NCI-H446 (cell line): ENCODE measurements at places on chromosomes 3 and 15.
A peak's percentile ranks its signal among the peaks of the same experiment; 100 is the strongest.

- no peak for DNase-seq
These were observed 20.3 kb downstream of the CRTAP start for GRCh38 chr3:33134026-33134625.

- DNase-seq: no peak
These were observed 22.8 kb upstream of the TRIM59 start for GRCh38 chr3:160472344-160472743.

DNA sequence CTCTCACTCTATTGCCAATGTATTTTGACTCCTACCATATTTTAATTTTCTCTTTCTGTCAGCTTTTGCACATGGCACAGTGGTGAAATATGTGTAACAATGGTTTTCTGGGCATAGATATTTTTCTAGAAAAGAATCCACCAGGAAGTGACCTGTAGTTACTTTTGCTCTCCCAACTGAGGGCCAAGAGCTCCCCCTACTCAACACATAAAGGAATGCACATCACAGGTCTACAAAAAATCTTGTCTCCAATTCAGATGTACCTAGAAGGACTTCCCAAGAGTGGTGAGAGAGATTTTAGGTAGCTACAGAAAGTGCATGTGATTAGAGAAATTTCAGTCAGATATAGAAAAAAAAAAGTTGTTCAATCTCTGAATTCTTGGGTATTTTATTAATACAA lies 15.6 kb downstream of the CPA3 start:
- DNase-seq: no peak

- peak; percentile 25 for DNase-seq
These were observed 17.5 kb downstream of the SENP8 start for GRCh38 chr15:72135719-72136118.

DNA sequence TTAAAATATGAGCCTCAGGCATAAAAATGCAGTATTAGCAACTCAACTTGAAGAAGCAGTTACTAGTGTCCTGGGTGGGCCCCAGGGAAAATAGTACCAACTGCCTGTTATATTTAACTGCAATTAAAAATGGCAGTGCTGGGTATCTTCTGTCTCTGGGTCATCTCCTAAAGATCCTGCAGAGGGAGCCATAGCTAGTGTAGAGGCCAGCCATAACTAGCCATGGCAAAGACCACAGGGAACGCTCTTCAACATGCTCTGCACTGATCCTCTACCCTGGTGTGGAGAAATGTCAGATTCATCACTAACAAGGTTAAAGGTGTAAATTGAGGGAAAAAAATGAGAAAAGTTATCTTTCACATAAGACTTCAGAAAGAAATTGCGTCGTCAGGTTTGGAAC lies 181.3 kb downstream of the SNRPN start:
- DNase-seq: no peak

DNA sequence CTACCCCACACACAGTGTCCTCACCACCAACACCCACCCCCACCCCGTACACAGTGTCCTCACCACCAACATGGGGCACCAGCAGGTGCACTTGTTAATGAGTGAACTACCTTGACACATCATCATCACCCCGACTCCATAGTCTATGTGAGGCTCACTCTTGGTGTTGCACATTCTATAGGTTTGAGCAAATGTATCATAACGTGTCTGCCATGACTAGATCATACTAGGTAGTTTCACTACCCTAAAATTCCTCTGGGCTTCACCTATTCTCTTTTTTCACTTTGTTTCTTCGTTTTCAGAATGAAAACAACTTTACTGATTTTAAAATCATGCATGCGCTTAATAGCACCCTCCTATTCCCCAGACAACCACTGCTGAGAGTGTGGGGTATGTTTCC lies 102.6 kb upstream of the SLC6A6 start:
- DNase-seq: no peak

DNA sequence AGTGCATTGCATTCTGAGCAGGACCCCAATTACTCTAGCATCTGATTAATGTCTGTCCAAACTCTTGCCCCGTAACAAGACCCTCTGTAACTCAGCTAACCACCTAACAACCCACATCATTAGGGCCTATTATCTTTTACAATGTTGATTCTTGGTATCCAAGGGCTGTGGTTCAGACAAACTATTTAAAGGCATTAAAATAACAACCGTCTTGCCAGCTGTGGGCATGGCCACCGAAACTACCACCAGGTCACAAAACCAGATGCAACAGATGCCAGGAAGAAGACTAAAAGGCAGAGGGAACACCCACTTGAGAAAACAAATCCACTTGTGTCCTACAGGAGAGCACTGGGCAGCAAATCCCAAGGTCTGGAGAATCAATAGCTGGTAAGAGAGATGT lies 262.9 kb downstream of the ERC2 start:
- DNase-seq: no peak

GRCh38 chr3:21462141-21462540 lies 288.9 kb downstream of the ZNF385D start:
- DNase-seq: no peak

DNA sequence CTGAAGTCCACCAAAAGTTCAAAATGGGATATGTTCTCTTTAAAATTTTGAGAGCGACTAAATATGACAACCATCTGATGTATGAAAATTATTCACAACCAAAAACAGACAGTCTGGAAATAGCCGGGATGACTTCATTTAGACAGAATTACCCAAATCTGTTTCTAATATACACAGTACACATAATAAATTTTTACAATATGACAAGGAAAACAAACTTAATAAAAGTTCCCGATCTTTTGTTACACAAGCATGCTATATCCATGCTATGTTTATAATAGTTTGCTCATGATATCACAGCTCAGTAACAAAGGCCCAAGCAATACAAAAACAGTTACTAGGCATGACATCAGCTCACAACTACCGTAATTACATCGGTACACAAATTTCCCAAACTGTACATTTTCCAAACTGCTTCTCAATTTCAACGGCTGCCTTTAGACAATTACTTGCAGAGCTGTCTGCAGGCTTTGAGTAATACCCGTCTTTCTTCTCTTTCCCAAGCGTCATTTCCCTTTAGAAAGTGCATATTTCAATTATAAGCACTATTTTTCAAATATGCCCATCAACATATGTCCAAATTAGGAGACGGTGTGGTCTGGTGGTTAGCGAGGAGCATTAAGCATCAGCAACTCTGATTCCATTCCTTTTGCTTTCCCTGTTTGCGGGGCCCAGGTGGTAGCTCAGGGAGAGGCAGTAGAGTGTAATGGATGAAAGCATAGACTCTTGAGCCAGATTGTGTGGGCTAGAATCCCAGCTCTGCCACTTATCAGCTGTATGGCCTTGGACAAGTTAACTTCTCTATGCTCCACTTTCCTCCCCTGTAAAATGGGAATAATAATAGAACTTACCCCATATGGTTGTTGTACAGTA lies 481.2 kb downstream of the FOXP1 start:
- no peak for DNase-seq

DNA sequence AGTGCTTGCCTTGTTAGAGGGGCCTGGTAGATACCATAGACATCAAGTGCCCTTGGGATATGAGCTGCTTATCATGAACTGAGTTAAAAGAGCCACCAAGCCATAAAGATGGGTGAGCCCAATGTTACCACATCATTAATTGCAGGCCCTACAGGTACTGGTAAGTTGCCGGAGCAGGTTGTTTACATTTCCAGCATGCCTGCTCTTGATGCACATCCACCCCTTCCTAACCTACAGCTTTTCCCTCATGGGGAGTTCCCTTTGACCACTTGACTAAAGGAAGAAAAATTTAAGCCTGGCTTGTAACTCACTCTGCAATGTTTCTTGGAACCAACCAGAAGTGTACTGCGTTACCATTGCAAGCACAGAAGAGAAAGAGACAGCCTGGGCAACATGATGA lies 24.7 kb upstream of the ULK4 start:
- DNase-seq: no peak

- no peak for DNase-seq
These were observed 283.9 kb upstream of the THBS1 start for GRCh38 chr15:39296955-39297354.

DNA sequence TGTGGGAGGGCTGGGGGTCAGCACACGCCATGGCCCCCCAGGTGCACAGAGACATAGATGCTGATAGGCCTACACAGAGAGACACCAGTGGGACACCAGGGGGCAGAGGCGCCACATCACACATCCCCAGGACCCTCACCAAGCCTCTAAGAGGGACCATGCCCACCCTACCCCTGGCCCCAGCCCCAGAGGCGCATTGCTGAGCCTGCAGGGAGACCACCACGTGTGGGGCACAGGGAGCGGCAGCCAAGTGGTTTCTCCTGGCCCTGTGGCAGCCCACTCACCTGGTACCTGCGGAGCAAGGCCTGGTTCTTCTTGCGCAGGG lies 1.2 kb downstream of the CCDC9B start:
- DNase-seq: no peak

DNA sequence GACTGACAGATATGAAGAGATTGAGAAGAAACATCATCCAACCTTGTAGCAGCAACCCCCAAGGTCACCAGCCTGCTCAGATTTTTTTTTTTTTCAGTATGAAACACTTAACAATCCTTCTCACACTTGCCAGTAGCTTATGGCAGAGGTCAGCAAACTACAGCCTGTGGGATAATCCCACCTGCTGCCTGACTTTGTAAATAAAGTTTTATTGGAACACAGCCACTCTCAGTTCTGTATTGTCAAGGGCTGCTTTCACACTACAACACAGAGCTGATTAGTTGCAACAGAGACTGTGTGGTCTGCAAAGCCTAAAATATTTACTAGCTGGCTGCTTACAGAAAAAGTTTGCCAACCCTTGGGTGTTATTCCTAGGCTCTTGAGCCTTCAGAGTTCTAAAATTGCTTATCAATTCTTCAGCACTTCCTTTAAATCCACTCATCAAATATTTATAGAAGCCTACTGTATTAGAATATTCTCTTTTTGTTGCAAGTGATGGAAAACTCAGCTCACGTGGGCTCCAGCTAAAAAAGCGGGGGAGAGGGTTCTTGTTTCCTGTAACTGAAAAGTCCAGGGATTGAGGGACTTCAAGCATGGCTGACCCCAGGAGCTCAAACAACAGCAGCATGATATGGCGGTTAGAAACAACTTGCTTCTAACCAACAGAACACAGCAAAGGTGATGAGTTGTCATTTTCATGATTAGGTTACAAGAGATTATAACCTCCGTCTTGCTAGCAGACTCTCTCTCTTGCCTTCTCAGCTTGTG lies 246.1 kb downstream of the SHQ1 start:
- no peak for DNase-seq

DNA sequence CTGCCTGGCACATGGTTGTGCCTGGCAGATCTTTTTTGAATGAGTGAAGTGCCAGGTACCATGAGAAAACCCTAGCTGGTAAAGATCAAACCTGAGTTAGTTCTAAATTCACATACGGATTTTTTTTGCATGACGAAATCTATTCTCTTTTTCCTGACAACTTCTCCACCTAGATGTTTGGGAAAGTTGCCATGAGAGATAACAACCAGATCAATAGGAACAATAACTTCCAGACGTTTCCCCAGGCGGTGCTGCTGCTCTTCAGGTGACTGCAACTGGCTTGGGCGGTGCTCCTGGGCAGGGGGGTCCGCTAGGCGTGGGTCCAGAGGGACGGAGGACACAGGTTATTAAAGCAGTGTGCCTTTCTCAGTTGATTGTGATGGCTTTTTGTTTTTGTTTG lies 71.8 kb downstream of the CHDH start:
- no peak for DNase-seq

DNA sequence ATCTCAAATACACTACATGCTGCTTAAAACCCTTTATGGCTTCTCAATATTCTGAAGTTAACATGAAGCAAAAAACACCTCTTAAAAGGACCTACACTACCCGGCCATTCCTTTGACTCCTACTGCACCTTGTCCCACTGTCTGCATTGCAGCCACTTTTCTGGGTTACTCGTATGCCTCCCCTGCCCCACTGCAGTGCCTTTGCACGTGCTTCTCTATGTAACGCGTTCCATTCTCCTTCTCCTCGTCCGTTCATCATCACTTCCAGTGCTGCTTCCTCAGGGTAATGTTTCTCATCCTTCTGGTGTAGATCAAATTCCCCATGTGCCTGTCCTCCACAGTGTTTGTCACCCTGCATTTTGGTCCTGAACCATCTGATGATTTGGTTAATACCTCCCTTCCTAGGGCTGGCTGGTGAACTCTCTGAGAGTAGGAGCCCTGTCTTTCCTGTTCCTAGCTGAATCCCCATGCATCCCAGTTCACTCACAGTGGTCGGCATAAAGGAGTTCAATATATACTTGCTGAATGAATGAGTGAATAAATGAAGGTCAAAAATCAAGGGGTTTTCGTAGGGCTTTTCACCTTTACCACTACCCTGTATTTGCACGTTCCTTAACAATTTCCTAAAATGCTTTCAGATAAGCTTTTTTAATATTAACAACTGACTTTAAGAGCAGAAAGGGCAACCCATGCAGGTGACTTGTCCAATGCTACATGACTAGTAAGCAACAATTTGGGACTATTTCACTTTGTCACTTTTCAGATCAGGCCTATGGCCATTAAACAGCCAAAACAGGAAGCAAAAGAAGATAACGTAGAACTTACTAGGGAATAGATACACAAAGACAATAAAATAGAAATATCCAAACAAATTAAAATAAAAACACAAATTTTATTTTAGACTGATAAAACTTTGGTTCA lies 2.4 kb upstream of the STT3B start:
- no peak for DNase-seq

DNA sequence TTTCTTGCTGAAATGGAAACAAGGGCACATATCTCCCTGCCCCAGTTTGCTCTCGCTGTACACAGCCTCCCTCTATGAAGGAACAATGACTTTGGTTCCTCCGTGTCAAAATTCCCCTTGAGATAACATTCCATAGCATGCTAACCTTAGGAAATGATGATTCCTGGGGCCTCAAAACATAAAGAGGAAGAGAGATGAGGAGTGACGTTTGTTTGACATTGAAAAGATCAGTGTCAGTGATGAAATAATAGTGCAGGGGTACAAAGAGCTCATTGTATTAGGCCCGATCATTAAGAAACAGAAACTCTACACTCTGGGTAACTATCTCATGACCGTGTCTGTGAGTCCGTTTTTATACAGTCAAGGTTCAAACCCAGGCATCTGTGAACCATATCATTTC lies 55.2 kb downstream of the ARNT2 start:
- no peak for DNase-seq

DNA sequence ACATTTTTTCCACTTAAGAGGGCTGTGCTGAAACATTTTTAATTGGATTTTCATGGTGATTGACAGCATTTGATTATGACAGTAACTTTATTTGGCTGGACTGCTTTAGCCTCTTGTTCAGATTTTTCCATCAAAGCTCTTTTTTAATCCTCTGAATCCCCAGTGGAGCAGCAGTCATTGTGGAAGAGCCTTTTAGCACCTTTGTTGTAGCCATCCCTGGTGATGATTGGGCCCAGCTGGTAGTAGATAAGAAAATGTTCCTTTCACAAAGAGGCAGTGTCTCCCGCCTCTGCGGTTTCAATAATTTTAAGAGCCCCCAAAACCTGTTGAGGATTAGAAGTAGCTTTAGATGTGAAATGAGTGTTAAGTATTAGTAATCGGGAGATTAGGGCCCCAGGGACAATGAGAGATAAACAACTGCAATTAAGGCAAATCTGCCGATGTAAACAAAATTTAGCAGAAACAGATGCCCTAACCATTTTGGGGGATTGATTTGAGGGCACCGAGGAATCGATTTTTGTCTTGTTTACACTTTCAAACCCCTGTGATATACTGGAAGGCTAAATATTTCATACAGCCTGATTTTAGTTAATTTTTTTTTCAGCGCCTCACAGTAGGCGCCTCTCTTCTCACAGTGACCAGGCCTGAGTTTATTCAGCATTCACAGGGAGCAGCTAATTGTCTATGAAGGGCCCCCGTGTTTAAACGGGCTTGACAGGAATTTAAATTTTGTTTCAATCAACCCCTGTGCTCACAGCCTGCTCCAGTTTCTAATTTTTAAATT lies 43.2 kb upstream of the SKOR1 start:
- no peak for DNase-seq
